Esophagus squamous epithelium (tissue), 5 donors: ENCODE measurements at places on chromosomes 6 and 20. TPM values are rescaled to one million over a fixed set of nuclear protein-coding genes. Genes with fewer than 3 reads are reported as not detected.

DNA sequence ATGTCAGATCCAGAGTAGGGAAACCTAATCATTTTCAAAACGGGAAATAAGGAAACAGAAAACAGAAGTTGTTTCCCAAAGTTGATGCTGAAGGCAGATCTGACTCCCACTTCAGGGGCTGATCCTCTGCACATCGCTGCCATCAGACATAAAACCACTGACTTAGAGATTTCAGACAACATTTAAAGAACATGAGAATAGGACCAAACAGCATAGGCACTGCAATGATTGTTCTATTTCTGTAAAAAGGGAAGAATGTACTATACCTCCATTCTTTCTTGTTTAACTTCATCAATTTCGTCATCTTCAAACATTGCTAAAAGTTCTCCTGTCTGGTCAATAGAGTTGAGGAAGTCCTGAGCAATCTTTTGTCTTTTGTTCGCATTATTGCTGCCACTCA, 324.7 kb upstream of the RUNX2 start:
- H3K27me3 ChIP-seq: no peaks in the 10 kb centered on the region
- DNase-seq: no peak
- no peaks in the 10 kb centered on the region for H3K4me1 ChIP-seq
- no peak overlapping the region for H3K27ac ChIP-seq
- no peaks in the 10 kb centered on the region for H3K36me3 ChIP-seq

GRCh38 chr6:45688180-45688579, 310.4 kb upstream of the SUPT3H start:
- no peak overlapping the region for H3K4me3 ChIP-seq
- no peak for DNase-seq
- H3K36me3 ChIP-seq: no peaks in the 10 kb centered on the region
- no peaks in the 10 kb centered on the region for H3K4me1 ChIP-seq
- no peak overlapping the region for H3K27ac ChIP-seq

DNA sequence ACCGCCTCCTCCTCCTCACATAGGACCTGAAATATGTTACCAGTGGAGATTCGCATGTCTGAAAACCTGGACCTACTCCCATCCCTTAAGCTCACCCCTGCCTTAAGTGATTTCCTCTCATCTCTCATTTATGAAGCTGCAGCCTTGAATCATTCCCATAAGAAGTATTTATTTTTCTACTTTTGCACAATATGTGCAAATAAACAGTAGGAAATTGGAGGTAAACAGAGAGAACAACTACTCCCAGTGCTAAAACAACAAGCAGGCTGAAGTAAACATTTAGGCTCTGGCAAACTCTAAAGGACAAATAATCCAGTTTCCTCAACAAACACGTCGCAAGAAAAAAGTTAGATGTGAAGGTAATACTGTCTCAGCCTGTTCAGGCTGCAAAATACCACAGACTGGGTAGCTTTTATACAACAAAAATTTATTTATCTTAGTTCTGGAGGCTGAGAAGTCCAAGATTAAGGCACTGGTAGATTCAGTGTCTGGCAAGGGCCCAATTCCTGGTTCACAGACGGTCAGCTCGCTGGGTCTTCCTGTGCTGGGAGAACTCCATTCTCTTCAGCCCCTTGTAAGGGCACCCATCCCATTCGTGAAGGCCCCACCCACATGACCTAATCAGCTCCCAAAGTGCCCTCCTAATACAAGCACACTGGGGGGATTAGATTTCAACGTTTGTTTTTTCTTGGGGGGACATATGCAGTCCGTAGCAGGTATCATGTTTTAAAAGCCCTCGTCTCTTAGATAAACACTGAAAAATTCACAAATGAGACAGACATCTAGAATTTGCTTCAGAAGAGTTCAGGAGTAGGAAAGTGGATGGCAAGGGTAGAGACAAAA, 15.6 kb downstream of the SPATA2 start:
- no peaks in the 10 kb centered on the region for H3K36me3 ChIP-seq
- no peak overlapping the region for H3K4me3 ChIP-seq
- no peak for DNase-seq
- H3K27me3 ChIP-seq: no peaks in the 10 kb centered on the region
- no peak overlapping the region for H3K27ac ChIP-seq
- H3K4me1 ChIP-seq: no peaks in the 10 kb centered on the region

DNA sequence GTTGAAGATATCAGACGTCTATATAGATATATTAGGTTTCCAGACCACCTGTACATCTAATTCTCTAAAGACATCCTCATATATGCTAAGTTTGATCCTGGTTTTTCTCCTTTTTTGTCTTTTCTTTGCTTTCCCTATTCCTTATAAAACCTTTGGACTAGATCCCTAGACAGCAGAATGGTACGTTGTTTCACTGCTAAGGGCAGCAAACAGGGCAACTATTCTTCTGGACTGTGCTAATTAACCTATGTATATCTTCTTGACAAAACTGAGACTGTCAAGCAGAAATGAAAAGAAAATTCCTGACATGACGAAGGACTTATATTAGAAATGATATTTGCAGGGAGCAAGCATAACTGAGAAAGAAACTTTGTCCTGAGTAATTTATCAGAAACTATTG, 19.1 kb downstream of the ME1 start:
- H3K4me3 ChIP-seq: no peak overlapping the region
- no peak for DNase-seq
- H3K4me1 ChIP-seq: no peaks in the 10 kb centered on the region
- no peaks in the 10 kb centered on the region for H3K27me3 ChIP-seq
- H3K27ac ChIP-seq: no peak overlapping the region
- peaks cover under 1% of the 10 kb centered on the region for H3K36me3 ChIP-seq

GRCh38 chr6:167538746-167539145, 213.9 kb downstream of the TTLL2 start:
- no peaks in the 10 kb centered on the region for H3K36me3 ChIP-seq
- no peak overlapping the region for H3K4me3 ChIP-seq
- no peak overlapping the region for H3K27ac ChIP-seq
- no peaks in the 10 kb centered on the region for H3K4me1 ChIP-seq
- H3K27me3 ChIP-seq: no peaks in the 10 kb centered on the region
- no peak for DNase-seq

- no peak for DNase-seq
- H3K4me3 ChIP-seq: no peak overlapping the region
- H3K4me1 ChIP-seq: no peaks in the 10 kb centered on the region
- H3K27me3 ChIP-seq: no peaks in the 10 kb centered on the region
- H3K27ac ChIP-seq: no peak overlapping the region
Measured at GRCh38 chr20:59421089-59421488, 120.7 kb downstream of the EDN3 start.

- no peak for DNase-seq
- H3K27ac ChIP-seq: no peak overlapping the region
Measured at GRCh38 chr6:140566781-140567277, 1192.4 kb upstream of the CITED2 start.

DNA sequence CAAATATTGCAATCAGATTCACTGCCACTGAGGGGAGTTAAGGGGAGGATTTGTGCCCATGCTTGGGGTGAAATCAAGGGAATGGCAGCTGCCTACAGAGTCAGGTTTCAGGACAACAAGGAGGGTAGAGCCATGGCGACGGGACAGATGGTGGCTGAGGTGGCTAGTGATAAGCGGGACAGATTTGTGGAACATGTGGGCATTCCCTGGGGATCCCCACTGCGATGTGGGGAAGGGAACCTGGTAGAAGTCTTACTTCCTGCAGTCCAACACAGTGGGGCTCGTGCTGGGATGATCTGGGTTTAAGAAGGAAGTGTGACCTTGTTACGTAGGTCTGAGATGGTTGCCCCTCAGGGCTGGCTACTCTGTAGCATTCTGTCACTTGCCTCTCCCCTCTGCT, 292.0 kb upstream of the JARID2 start:
- H3K4me3 ChIP-seq: no peak overlapping the region
- H3K36me3 ChIP-seq: no peaks in the 10 kb centered on the region
- no peaks in the 10 kb centered on the region for H3K27me3 ChIP-seq
- H3K4me1 ChIP-seq: no peaks in the 10 kb centered on the region

GRCh38 chr6:138371452-138371711, 6.3 kb upstream of the SMIM28 start:
- no peaks in the 10 kb centered on the region for H3K4me1 ChIP-seq
- H3K36me3 ChIP-seq: no peaks in the 10 kb centered on the region
- no peak overlapping the region for H3K27ac ChIP-seq
- H3K27me3 ChIP-seq: no peaks in the 10 kb centered on the region

DNA sequence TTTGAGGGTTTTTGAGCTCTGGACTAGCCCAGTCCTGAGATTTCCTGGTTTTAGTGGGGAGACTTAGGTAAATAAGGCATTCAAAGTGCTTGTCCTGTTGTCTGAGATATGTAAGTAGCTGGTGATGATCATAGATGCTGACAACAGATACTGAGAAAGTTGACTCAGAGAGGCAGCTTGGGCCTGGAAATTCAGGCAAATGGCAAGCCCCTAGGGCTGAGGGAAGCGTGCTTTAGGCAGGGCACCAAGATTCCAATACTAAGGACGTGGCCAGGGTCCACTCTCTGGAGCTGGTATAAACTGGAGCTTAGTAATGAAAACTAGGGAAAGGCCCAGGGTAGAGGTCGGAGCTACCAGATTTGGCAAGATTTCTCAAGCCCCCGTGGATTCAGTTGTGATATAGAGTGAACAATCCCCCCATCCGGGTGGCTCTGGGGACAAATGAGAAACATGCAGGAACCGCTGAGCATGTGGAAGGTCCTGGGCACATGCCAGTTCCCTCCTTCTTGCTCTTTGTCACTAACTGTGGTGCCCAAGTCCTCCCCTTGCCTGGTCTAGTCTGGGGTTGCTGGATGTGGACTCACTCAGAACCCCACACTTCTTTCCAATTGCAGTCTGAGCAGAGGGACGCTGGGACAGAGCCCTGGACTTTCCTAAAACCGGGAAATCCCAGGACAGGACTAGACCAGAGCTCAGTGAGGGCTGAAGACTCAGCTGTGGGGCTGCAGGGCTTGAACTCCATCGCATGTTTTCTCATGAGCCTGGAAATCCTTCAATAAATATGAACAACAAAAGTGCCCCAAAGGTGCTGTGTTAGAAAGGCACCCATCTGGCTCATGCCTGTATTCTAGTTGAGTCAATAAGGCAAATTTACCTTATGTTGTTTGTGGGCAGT, 10.3 kb downstream of the SLC22A3 start:
- no peak for DNase-seq
- H3K27me3 ChIP-seq: no peaks in the 10 kb centered on the region
- H3K27ac ChIP-seq: no peak overlapping the region
- no peak overlapping the region for H3K4me3 ChIP-seq
- no peaks in the 10 kb centered on the region for H3K36me3 ChIP-seq

DNA sequence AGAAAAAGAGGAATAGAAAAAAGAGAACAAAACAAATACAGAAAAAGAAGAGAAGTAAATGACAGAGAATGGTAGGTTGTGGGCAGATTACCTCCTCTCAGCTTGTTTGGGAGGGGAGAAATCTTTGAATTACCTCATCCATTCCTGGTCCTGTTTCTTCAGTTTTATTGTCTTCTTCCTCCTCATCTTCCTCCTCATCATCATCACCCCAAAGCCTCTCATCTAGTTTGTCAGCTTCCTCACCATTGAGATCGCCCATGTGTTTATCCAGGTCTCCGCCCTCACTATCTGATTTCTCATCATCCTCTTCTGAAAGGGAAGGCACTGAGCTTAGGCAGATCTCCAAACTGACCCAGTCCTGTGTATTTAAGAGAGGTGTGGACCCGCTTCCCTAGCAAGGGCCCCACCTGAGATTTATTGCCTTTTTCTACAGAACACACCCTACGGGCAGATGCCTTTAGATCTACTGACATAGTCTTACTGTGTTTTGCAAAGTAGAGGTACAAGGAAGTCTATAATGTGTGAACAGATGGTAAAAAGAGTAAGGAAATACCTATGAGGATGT, 24.2 kb upstream of the LYRM2 start:
- peaks cover 9% of the 10 kb centered on the region for H3K4me1 ChIP-seq
- H3K27me3 ChIP-seq: no peaks in the 10 kb centered on the region
- no peak for DNase-seq
- no peak overlapping the region for H3K27ac ChIP-seq

Gene BPIFB2
- total RNA-seq: 0.19 TPM

Gene LTB
- total RNA-seq: 1.5 TPM

Gene TMEM244
- not detected for total RNA-seq

Gene ITPR3
- total RNA-seq: 33.4 TPM

Gene PARD6B
- 6.5 TPM for total RNA-seq

Gene EFCAB8
- total RNA-seq: 0.38 TPM
